ENCODE measurements at places on chromosomes 4 and X.
A peak's percentile ranks its signal among the peaks of the same experiment; 100 is the strongest.

DNA sequence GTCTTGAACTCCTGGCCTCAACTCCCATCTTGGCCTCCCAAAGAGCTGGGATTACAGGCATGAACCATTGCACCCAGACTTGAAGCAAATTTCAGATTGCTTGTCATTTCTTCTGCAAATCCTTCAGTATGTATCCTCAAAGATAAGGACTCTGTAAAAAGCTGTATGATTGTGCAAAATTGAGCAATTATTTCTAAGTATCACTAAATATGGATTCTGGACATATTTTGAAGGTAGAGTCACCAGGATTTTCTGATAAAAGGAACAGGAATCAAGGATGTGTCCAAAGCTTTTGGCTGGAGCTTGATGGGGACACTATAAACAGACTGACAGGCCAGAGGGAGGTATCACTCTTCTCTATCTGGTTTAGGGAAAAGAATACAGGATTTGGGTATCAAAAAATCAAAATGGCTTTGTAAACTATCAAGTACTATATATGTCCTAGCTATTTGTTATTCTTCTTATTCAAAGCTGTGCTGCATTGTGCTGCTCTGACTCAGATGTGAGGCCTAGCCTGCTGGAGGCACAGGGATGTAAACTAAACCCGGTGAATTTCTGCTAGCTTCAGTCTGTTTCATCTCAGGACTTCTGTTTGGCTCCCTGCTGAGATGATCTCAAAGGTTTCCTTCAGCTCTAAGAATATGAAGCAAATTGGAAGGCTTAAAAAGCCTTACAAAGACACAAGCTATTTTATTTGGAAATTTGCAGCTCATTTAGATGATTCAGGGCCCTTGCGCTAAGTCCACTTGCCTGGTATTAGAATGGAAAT, 8.3 kb downstream of the RPS4X start:
- DNase-seq: peak; percentile 51

GRCh38 chrX:18151649-18152048, 69.0 kb downstream of the BEND2 start:
- no peak for DNase-seq

DNA sequence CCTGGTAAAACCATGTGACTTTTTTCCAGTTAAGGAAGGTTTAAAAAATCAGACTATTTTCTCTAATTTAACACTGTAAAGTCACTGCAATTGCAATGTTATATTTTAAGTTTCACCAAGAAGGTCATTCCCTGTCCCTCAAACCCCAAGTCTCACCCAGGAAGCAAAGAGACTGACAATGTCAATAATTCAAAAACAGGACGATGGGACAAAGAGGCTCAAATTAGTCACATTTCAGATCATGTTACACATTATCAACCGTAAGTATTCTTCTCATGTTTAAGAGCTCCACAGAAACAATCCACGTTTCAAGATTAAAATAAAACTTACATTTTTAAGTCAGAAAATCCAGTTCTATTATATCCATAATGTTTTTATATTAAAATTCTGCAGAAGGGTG, 13.2 kb downstream of the SHISA3 start:
- DNase-seq: no peak

GRCh38 chr4:95798003-95798402, 41.9 kb upstream of the PDHA2 start:
- no peak for DNase-seq

GRCh38 chr4:84814094-84814750, 152.3 kb downstream of the WDFY3 start:
- peak; percentile 63 for DNase-seq

- DNase-seq: peak; percentile 79
Observed at GRCh38 chrX:101550362-101550750, at the start of gene ARMCX1. ARMCX1 (plus strand) TSS chrX:101550547; CDS start chrX:101552931, 2,384 bp downstream.

Measured in fibroblast of skin of scalp (primary cell).